CD4-positive, alpha-beta T cell (primary cell): ENCODE measurements at places on chromosomes 4 and X. TPM values are rescaled to one million over a fixed set of nuclear protein-coding genes. Genes with fewer than 3 reads are reported as not detected.

DNA sequence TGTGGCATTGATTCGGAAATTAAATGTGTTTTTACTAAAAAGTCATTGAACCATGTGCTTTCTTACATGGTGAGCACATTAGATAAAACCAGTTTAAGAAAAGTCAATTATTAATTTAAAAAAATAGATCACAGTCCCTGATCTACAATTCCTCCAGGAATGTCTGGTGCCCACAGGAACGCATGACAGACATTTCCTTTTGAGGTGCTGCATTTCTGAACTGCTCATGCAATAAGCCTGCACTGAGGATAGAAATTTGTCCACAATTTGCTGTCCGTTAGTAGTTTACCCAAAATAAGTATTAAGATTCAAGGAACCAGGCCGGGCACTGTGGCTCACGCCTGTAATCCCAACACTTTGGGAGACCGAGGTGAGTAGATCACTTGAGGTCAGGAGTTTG, 8.2 kb upstream of the ADAMTS3 start:
- DNase-seq, result no peak

DNA sequence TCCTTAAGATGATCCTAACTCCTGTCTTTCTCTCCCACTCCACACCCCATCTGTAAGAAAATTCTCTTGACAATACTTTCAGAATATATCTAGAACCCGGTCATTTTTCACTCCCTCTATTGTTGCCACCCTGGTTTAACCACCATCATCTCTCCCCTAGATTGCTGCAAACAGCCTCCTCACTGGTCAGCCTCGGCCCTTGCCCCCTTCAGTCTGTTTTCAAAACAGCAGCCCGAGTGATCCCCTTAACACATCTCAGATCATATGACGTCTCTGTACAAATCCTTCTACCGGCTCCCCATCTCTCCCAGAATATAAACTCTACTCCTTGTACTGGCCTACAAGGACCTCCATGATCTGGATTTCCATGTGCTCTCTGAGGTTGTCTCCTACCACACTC, 35.2 kb upstream of the F9 start:
- DNase-seq, result no peak

GRCh38 chr4:66219401-66219800, 549.1 kb upstream of the EPHA5 start:
- DNase-seq, result no peak

- no peak for DNase-seq
These were observed 13.3 kb upstream of the PITX2 start for GRCh38 chr4:110636171-110636679.

- DNase-seq, result no peak
These were observed 30.2 kb downstream of the NLGN3 start for GRCh38 chrX:71174795-71175194.

DNA sequence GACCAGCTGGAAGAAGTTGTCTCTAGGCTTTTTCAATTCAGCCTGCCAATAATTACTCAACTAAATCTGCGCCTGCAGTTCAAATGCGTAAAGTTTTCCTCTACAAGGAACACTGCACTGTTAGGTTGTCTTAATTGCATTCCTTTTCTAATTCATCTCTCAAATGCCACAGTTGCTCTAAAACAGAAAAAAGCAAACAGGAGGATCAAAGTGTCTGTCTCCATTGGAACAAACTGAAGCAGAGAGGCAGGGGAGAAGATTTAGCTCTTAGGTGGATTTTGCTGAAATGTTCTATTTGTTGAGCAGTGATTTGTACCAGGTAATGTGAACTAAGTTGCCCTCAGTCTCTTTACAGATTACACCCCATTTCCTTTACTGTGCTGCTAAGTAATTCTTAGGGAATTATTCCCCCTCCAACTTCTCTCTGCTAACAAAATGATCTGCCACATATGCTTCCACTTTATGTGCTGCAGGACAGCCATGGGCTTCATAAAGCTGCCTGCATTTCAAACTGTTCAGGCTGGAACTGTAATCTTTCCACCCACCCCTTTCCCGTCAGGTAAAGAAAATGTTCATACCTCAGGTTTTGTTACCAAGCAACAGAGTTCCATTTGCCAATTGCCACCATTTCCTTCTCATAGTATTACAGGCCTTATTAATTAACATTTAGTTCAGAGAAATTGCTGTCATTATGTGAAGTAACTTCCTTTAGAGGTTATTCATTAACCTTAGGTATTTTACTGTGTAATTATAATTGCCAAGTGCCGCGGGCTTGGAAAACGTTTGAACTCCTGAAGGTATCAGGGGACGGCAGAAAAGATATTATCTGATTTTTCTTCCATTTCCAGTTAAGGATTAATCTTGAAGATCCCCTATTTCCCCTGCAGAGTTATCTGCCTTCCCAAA, 149.3 kb downstream of the SPRY1 start:
- no peak for DNase-seq

DNA sequence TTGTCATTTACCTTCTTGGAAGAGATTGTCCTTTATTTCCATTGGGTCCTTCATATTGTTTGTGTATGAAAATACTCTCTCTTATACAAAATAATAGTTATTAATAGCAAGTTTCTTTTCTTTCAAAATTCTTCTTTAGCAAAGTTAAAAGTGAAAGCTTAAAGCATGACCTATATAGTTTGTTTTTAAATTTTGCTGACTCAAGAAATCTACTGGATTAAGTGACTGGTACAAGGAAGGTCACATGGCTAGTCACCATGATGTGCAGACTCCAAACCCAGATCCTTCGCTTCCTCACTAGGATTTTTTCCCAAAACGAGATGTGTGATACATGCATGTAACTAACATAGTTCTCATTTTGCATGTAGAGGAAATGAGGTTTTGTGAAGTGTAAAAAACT, 322.7 kb downstream of the FRMPD4 start:
- no peak for DNase-seq

GRCh38 chrX:43559644-43560043, 96.5 kb upstream of the MAOA start:
- peak; percentile 49 for DNase-seq

DNA sequence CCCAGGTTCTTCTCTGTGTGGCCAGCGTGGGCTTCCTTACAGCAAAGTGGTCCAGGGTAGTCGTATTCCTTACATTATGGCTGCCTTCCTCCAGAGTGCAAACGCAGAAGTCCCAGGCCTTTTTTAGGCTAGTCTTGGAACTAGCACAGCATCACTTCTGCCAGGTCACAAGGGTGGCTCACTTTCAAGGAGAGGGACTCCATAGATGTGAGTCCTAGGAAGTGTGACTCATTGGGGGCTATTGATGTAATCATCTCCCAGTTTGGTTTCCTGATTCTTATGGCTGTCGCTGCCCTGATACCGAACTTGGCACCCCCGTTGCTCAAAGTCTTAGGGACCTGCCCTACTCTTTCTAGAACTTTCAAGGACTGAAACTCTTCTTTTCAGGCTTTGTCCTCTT, 140.0 kb downstream of the DCK start:
- DNase-seq, result no peak

DNA sequence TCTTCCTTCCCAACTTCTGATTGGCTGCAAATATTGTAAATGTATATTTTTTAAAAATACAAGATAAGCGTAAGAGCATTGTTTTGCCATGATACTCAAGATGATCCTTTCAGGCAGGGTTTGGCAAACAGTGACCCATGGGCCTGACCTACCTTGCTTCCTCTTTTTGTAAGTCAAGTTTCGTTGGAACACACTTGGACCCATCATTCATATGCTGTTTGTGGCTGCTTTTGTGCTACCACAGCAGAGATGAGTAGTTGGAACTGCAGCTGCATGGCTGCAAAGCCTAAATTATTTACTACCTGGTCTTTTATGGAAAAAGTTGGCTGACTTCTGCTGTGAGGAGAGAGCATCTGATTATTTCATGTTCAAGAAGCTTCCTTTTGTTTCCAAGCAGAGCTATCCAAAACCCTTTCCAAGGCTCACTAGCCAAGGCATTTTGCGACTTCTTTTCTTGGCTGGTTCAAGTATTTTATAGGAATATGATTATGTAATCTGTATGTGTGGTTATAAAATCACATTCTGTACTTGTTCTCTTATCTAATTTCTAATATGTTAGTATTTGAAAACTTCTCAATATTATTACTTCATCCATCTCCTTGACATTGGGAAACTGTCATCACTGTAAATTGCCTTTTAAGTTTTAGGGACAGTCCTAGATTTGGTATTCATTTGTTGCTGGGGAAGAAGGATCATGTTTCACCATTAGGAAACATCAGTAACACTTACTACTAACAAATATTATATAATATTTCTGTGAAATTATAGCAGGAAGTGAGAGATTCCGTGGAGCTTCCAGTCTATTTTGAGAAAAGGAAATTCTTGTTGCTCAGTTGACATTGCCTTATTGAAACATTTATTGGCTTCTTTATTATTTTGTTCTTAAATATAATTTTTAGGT, 109.2 kb downstream of the ARHGAP10 start:
- no peak for DNase-seq

DNA sequence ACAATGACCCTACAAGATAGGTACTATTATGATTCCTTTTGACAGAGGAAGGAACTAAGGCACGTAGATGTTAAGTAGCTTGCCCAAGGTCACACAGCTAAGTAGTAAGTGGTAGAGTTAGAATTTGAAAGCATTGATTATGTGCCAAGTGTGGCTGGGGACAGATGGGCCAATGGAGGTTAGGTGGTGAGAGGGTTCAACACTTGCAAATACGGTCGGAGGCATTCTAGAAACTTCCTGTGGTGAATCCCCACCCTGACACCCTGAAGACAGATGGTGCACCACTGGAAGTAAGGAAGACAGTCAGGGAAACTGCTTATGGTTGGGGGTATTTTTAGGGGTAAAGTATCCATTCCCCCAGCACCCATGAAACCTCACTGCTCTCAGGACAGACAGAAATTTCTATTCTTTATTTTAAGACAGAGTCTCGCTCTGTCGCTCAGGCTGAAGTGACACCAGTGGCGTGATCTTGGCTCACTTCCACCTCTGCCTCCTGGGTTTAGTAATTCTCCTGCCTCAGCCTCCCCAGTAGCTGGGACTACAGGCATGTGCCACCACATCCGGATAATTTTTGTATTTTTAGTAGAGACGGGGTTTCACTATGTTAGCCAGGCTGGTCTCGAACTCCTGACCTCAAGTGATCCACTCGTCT, 142.5 kb downstream of the RASL11B start:
- no peak for DNase-seq

DNA sequence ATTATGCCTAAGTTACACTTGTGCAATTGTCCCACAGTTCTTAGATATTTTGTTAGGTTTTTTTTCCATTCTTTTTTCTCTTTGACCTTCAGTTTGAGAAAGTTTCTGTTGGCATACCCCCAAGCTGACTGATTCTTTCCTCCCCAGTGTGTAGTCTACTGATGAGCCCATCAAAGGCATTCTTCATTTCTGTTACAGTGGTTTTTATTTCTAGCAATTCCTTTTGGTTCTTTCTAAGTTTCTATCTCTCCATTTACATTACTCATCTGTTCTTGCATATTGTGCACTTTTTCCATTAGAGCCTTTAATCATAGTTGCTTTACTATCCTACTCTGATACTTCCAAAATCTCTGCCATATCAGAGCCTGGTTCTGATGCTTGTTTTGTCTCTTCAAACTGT, 31.9 kb downstream of the CASP6 start:
- no peak for DNase-seq

DNA sequence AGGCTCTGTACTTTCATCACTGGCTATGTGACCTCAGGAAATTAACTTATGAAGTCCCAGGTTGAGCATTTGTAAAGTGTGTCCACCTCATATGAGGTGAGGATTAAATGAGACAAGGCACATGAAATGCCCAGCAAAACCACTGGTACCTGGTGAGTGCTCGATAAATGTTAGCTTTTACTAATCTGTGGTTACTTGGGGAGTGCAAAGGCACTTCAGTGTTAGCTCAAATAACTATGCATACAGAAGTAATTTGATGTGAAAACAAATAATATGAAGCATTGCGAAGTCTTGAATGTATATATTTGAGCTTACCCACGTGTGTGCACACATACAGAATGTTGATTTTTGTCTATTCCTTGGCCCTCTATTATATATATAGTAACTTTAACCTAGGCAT, 186.3 kb upstream of the TLL1 start:
- DNase-seq, result no peak

GRCh38 chr4:127118681-127119080, 514.1 kb upstream of the INTU start:
- no peak for DNase-seq

DNA sequence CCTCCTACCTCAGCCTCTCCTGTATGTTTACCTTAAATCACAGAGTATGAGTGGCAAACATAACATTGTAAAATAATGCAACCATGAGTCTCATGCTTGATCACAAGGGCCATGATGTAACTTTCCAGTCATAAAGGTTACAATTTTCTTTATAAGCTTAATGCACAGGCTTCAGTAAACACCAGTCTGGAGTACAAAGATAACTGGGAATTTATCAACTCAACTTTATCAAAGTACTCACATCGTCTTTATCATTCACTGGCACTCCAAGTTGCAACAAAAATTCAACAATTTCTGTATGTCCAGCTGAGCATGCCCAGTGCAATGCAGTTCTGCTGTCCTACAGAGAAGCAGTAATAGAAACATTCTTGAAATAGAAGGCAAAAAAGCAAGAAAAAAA, 2.8 kb downstream of the PSMD10 start:
- no peak for DNase-seq

- no peak for DNase-seq
These were observed 10.5 kb downstream of the TRO start for GRCh38 chrX:54931107-54931506.

SPANXA2 gene
- total RNA-seq, result not detected

GPRIN3 gene
- total RNA-seq, result 46.4 TPM

MXRA5 gene
- total RNA-seq, result not detected

BEX3 gene
- total RNA-seq, result 15.7 TPM

MAGEB2 gene
- total RNA-seq, result not detected

SPP1 gene
- not detected for total RNA-seq

SERPINA7 gene
- total RNA-seq, result not detected

ABLIM2 gene
- total RNA-seq, result 2.7 TPM

FRMPD4 gene
- total RNA-seq, result not detected

PCDH11X gene
- total RNA-seq, result not detected

GRPR gene
- total RNA-seq, result 0.22 TPM

FHDC1 gene
- total RNA-seq, result not detected

CSN1S1 gene
- not detected for total RNA-seq

NPNT gene
- not detected for total RNA-seq
